GM12892 (cell line): ENCODE measurements at places on chromosomes 3 and 15.

- peak; percentile 34 for DNase-seq
Measured at GRCh38 chr3:152595975-152596821, 238.7 kb upstream of the P2RY1 start.

GRCh38 chr15:37149146-37149545 is 48.8 kb upstream of the MEIS2 start:
- no peak for DNase-seq

GRCh38 chr3:128076483-128077201 is 24.4 kb downstream of the SEC61A1 start:
- DNase-seq: no peak

DNA sequence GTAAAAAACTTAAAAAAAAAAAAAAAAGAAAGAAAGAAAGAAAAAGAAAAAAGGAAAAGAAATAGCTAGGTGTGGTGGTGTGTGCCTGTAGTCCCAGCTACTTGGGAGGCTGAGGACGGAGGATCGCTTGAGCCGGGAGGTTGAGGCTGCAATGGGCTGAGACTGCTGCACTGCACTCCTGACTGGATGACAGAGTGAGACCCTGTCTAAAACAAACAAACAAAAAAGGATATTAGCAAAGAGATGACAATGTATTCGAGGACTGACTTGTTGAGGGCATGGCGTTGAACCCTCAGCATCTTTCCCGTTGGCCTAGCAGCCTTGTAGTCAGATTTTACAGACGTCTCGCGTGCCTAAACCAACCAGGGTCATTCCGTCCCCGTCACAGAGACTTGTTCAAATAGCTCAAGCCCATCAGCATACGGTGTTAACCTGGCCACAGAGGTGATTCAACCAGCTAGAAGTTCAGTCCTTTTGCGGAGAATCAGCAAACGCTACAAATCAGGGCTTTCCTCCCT is 528 bp upstream of the NIT2 start:
- DNase-seq: no peak

- no peak for DNase-seq
Measured at GRCh38 chr3:2659896-2660295, 450.3 kb downstream of the IL5RA start.

DNA sequence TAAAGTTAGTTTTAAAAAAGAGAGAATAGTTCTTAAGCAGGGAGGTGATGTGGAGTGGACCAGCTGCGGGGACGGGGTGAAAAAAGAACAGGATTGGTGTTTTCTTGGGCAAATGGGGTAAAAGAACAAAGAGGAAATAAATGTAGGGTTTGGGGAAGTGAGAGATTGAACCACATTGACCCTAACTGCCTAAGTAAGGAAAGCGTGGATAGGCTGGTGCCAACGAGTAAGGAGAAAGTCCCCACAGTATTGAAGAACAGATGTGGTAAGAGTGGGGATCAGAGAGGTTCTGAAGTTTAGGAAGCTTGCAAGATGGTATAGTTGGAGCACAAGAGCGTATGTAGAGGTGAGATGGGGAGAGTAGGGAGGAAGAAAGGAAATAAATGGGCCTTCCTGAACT is 17.0 kb downstream of the IREB2 start:
- DNase-seq: no peak

DNA sequence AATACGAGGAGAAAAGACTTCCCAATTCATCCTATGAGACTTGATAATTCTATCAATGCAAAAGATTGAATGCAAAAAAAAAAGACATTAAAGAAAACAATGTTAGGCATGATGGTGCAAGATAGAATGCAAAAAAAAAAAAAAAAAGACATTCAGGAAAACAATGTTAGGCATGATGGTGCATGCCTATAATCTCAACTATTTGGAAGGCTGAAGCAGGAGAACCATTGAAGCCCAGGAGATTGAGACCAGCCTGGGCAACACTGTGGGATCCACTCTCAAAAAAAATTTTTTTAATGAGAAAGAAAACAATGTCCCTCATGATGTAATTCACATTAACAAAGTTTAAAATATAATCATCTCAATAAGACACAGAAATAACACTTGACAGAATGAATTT is 75.9 kb downstream of the MYO9A start:
- DNase-seq: no peak

DNA sequence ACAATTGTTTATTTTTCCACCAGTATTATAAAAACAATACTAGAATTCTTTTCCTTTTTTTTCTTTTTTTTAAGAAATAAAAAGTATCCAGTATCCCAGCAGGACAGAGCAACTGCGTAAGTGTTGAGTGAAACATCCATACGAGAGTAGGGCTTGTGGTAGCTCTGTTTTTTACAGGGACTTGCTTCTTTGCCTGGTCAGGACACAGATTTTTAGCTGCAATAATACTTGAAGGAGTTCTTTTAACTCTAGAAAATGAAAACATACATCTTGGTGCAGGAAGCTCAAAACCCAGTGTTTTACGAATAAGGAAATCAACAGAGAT is 297.7 kb upstream of the NR2E3 start:
- DNase-seq: no peak

- no peak for DNase-seq
Measured at GRCh38 chr15:60758961-60759729, 280.2 kb upstream of the ICE2 start.

DNA sequence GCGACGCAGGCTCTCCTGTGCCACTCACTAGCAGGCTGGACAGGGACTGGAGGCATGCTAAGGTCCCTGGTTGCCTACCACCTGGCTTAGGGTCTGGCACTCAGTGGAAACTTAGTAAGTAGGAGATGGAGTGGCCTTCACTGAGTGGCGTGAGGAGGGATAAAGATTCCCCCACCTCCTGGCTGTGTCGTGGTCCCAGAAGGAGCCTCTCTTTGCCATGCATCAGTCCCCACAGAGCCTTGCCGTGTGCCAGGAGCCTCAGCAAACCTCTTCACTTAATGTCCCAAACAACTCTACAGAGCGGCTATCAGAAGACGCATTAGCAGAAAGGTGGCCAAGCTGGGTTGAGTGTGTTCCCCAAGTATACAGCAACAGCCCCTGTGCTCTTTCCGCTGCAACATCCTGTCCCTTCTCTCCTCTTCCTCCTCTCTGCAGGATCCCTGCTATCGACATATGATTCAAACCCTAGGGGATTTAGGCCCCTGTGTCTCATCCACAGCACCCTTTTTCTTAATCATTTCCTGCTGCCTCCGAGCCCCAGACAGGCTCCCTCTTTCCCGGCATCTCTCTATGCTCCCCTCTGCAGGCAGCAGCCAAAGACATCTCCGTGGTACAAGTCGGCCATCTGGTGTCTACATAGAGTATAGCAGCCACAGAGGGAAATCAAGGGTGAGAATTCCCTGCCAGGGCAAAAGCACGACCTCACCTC is 66.7 kb downstream of the SLC6A1 start:
- DNase-seq: no peak

DNA sequence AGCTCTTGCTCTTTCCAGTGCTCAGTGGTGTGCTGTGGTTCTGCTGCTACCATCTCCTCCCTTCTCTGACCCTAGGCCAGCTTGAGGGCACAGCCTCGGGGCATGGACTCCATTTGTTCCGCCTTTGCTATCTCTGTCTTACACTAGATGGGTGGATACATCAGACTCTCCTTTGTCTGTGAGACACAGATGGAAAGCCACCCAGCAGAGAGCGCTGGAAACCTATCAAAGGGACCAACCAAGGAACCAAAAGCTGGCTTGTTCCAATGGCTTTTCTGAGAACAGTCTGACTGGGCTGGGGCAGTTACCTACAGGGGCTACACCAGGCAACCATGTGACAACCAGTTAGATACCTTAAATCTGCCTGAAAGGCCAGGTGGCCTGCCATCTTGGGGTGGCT is 63.8 kb downstream of the NPTN start:
- DNase-seq: no peak

GRCh38 chr3:170941551-170941950 is 33.1 kb upstream of the EIF5A2 start:
- no peak for DNase-seq

GRCh38 chr3:187193181-187193580 is 4.1 kb upstream of the RTP1 start:
- no peak for DNase-seq

DNA sequence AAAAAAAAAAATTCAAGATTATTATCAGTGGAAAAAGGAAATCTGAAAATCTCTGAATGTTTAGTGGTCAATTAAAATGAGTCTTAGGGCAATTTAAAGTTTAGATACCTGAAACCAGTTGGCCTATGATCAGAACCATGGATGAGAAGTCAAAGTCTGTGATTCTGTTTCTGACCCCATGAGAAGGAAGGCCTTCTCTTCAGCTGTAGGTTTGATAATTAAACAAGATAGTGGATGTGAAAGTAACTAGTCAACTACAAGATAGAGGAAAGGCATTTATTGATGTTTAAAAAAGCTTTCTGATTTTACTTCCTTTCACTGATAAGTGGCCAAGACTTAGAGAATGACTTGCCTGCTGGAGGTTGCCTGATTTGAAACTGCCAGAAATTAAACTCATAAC is 8.7 kb downstream of the PLS1 start:
- no peak for DNase-seq

- DNase-seq: no peak
Measured at GRCh38 chr3:148964809-148965208, 26.5 kb upstream of the GYG1 start.

GRCh38 chr3:191357909-191358308 is 27.6 kb upstream of the UTS2B start:
- DNase-seq: no peak

- no peak for DNase-seq
Measured at GRCh38 chr3:99559196-99559595, 79.2 kb upstream of the COL8A1 start.

DNA sequence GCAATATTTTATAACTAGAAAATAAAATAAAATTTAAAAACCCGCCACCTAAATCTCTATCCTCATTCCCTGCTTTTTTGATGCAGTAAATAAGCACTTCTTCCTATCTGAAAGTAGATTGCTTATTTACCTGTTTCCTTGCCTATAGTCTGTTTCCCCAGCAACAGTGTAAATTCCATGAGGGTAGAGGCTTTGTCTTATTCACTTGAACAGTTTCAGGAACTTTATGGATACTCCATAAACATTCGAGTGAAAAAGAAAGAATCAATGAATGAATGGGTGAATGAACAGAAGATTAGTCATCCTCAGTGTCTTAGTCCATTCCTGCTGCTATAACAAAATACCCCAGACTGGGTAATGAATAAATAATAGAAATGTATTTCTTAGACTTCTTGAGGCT is 41.7 kb downstream of the SHC4 start:
- DNase-seq: no peak

DNA sequence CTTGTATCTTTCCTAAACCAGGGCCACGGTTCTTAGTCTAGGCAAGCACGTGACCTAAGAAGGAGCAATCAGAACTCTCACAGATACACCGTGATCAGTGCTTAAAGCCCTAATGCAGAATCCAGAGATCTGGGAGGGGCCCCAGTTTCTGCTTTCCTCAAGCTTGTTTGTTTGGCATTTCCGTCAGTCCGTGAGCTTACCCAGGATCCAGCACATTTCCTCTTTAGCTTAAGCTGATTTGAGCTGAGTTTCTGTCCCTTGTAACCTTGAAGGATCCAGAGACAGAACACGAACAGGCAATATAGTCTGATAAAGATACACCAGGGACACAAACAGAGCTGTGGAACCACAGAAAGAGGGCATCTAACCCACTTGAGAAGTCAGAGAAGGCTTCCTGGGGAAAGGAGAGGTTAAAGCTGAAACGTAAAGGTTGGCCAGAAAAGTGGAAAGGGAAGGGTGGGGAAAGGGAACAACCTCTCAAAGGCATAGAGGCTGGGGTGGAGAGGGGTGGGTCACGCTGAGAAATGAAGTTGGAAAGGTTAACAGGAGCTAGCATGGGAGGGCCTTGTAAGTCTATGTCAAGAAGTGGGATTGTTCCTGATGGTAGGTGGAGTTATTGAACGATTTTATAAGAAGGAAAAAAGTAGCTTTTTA is 42.1 kb upstream of the RARB start:
- no peak for DNase-seq

DNA sequence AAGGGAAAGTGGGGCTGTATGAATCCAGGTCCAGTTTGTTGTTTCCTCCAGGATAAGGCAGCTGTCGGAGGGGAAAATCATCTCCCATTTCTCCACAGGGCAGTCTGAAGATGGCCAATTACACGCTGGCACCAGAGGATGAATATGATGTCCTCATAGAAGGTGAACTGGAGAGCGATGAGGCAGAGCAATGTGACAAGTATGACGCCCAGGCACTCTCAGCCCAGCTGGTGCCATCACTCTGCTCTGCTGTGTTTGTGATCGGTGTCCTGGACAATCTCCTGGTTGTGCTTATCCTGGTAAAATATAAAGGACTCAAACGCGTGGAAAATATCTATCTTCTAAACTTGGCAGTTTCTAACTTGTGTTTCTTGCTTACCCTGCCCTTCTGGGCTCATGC is 911 bp downstream of the CCRL2 start:
- no peak for DNase-seq

- no peak for DNase-seq
Measured at GRCh38 chr3:55074796-55075195, 146.9 kb upstream of the LRTM1 start.

DNA sequence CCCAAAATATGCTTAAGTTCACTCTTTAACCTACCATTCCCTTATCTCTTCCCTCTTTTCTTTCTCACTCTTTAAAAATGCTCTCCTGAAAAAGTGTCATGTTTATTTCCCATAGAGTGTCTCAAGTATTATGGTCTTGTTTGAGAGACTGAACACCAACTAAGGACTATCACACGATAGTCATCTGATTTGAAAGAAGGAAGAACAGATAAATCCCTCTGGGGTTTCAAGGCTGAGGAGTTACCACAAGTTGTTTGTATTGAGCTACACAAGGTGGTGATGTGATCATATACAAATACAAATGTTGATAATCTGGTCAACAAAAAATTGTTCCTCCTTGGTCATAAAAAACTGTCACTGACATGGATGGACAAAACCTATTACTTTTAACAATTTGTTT is 13.8 kb downstream of the MEIS2 start:
- no peak for DNase-seq

DNA sequence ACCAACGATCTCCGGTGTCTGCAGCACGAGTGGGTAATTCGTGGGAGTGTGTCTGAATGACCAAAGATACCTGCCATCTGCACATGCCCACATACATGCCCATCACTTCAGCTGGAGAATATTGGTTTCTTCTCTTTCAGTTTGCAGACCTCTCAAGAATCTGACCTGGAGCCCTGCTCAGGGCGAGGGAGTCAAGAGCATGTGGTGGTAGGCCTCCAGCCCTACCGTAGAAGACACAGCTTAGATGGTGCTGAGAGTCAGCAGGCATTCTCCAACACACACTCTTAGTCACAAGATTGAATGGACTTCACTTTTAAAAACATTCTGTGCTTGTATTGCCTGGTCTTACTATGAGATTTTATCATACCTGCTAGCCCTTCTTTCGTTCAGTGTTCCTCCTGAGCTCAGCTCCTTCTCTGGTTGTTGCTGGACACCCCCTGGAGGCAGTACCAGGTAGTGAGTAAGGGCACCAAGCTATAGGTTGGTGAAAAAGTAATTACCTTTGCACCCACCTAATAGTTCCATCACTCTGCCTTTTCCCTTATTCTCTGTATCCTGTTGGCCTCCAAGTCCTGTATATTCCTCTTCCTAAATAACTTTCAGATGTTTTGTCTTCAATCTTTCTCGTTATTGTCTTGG is 252.0 kb downstream of the CACNA2D3 start:
- DNase-seq: peak; percentile 7

- DNase-seq: no peak
Measured at GRCh38 chr3:65914032-65914739, 124.5 kb downstream of the MAGI1 start.

GRCh38 chr3:151318991-151319390 is 2.4 kb upstream of the GPR87 start:
- no peak for DNase-seq

GRCh38 chr3:42936157-42936981 is 30.4 kb downstream of the ZNF662 start:
- no peak for DNase-seq

GRCh38 chr15:77335298-77335697 is 84.6 kb downstream of the PEAK1 start:
- no peak for DNase-seq

GRCh38 chr3:112786002-112786590 is 60.6 kb downstream of the CD200R1L start:
- DNase-seq: no peak
